ENCODE measurements at places on chromosomes 11 and 22.

- no peak for DNase-seq
These were observed 310.7 kb upstream of the NCAM1 start for GRCh38 chr11:112650527-112650926.

- DNase-seq: peak; percentile 61
These were observed 20.3 kb downstream of the CLPB start for GRCh38 chr11:72413914-72414628.

DNA sequence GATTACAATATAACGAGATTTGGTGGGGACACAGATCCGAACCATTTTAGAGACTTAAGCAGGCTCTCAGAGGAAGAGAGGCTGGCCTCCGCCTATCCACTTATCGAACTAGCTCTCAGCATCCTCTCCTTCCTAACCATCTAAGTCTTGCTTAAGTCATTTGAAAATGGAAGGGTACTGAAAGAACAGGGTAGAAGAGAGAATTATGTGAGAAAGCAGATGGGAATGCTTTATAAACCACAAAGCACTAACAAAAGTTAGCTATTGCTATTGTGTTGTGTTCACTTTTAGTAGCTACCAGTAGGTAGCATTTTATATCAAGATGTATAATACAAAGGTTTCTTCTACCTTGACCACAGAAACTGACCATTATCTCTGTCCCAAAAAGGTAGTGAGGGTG lies 153.4 kb upstream of the CADM1 start:
- DNase-seq: no peak

- DNase-seq: no peak
These were observed 34.9 kb upstream of the OR10G7 start for GRCh38 chr11:124075841-124076651.

- DNase-seq: no peak
These were observed 650 bp downstream of the PPM1F start for GRCh38 chr22:21951931-21952465.

DNA sequence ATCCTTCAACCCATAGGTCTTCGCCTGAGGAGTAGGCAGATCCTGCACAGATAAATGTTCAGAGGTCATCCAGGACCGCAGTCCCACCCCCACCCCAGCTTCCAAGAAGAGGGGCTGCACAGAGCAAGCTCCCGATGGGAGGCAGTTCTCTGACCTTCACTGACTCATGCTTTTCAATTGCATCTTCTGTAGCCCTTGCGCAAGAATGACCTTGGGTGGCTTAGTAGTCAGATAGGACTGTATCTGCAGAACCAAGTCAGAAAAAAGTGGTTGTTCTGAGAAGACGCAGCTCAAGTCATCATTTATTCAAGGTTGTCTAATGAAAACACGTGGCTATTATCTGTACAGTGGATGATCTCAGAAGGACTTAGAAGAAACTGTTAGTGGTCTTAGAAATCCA lies 16.4 kb upstream of the GRAMD1B start:
- no peak for DNase-seq

- DNase-seq: no peak
These were observed 10.4 kb downstream of the RCOR2 start for GRCh38 chr11:63906585-63906984.

GRCh38 chr11:77207618-77208313 lies 79.7 kb downstream of the MYO7A start:
- DNase-seq: no peak

- no peak for DNase-seq
These were observed 21.5 kb downstream of the NAV2 start for GRCh38 chr11:19734171-19734570.

DNA sequence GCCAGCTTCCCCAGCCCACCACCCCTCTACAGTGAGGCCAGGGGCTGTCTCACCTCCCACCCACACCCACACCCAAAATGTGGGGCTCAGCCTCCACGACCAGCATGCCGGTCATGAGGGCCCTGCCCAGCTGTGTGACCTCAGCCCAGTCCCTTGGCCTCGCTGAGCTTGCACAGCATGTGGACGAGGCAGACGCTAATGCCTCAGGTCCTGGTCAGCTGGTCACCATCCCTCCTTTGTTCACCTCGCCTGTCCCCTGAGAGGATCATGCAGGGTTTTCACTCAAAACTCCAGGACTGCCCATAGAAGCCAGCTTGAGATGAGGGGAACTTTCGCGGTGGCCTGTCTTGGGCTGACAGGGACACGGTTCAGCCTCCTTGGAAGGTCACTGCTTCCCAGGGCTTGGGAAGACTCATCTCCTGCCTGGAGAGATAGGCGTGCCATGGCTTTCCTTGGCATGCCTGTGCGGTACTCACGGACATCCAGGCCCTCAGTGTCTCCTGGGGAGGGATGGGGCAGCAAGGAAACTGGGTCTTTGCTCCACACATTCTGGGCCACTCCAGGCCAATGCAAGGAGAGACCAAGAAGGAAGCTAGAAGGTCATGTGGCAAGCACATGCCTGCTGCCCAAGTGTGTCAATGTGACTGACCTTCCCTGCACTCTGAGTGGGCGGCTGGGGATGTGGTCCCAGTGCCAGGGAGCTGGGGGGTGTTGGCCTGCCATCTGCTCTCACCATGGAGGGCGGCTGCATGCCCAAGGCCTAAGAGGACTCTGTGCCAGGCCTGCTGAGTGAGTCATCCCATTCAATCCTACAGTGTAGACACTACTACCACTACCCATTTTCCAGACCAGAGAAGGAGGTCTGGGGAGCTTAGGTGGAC lies 3.2 kb upstream of the RTN4R start:
- no peak for DNase-seq

GRCh38 chr11:118612378-118612777 lies 5.0 kb downstream of the PHLDB1 start:
- DNase-seq: no peak

DNA sequence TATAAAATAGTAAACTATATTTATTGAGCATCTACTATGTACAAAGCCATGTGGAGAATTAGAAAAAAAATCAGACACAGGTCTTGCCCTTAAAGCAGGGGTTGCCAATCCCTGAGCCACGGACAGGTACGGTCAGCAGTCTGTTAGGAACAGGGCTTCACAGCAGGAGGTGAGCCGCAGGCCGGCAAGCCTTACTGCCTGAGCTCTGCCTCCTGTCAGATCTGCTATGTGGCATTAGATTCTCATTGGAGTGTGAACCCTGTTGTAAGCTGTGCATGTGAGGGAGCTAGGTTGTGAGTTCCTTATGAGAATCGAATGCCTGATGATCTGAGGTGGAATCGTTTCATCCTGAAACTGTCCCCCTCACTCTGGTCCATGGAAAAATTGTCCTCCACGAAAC lies 2.1 kb upstream of the RAG2 start:
- DNase-seq: no peak

DNA sequence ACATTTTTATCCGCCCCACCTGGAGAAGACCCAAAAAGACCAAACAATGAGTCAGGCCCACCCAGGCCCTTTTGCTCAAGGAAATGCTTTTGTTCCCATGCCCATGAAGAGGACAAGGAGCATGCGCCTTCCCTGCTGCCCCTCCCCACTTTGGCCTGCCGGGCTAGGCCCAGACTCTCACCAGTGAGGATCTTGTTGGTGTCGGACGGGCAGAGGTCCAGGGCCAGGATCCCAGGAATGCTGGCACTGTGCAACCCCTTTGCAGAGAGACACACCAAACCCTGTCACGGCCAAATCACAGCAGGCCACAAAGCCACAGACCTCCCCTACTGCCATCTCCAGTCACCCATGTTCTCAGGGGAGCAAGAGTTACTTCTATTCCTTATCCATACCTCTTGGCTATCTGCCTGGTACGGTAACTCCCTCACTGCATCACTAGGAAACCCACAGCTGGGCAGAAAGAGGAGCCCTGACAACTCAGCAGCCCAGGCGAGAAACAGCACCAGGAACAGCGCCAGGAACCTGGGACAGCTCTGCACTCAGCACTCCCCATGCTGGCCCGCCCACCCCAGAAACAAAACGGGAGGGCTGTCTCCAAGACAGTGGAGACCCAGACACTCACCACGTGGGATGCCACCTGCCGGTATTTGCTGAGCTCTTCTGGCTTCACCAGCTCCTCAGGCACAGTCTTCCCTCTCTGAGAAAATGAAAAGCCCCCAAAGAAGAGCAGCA lies 5.5 kb downstream of the PRPF19 start:
- DNase-seq: no peak

DNA sequence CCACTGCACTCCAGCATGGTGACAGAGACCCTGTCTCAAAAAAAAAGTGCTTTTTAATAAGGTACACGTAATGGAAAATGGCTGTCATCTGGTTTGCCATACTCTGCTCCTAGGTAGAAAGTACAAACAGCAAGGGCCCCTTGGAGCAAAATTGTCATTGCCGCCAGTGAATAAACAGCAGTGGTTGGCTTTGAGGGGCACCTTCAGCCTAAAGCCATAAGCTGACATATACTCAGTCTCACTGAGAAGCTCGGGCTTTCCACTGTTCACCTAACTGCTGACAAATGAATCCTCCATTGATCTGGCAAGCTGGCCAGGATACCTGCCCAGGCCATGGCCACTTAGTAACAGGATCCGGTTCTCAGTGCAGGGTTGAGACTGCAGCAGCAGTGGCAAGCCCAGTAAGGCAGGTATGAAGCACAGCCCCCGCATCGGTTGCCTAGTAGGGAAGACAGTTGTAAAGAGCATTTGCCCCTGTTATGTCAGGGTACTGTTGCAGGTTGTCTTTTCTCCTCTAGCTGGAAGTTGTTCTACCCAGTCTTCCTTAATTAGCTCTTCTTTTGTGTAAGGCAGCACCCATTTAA lies 38.8 kb downstream of the MARK2 start:
- no peak for DNase-seq

GRCh38 chr11:19474954-19475721 lies 234.4 kb upstream of the E2F8 start:
- DNase-seq: peak; percentile 30

- no peak for DNase-seq
These were observed 86.0 kb downstream of the EHF start for GRCh38 chr11:34706709-34707461.

- no peak for DNase-seq
These were observed 16.0 kb downstream of the CELF1 start for GRCh38 chr11:47536915-47537314.

DNA sequence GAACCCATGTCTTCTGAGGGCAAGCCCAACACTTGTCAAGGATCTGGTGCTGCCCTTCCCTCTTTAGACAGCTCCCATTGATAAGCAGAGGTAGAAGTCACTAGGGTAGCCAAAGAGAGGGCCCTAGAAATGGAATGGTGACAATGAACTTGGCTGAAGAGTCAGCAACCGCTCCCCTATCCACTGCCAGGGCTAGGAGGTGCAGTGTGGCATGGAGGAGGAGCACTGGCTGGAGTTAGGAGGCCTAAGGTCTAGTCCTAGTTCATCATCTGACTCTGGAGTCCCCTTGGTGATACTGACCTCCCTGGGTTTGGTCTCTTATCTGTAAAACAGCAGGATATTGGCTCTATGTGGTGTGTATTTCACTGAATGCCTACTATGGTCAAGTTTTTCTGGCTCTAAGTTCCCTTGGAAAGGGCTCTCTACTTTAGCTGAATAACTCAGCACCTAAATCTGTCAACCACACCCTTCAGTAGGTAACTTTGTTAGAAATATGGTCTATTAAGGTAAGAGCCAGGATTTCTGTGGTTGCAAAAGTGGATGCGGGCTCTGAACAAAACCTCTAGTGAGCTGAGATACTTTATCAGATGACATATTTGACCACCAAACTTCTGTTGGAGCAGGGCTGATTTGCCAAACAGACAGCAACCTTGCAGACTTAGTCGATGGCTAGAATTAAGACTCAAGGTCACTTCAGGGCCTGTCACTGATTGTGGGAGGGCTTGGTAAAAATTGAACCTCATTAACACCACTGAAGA lies 10.5 kb downstream of the TIMP3 start:
- DNase-seq: no peak

- DNase-seq: no peak
These were observed 8.1 kb upstream of the PLAAT3 start for GRCh38 chr11:63622323-63622722.

- DNase-seq: no peak
These were observed 221.9 kb downstream of the SBF2 start for GRCh38 chr11:10072142-10072541.

DNA sequence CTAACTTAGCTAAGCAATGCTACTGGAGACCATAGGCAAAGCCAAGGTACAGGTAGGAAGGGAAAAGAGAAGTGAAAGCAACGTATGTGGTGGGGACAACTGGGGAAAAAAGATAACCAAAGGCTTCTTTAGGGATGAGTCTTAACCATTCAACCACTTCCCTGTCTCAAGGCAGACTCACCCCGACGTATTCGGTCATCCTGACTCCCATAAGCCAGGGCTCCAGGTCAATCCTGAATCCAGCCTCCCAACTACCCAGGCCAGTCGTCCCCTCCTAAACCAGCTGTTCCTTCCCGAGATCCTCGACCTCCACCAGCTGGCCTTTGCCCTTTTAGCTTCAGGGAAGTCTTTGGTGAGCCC lies 330 bp downstream of the ACP2 start:
- no peak for DNase-seq

- no peak for DNase-seq
These were observed 112.3 kb downstream of the TMPRSS5 start for GRCh38 chr11:113593698-113594308.

DNA sequence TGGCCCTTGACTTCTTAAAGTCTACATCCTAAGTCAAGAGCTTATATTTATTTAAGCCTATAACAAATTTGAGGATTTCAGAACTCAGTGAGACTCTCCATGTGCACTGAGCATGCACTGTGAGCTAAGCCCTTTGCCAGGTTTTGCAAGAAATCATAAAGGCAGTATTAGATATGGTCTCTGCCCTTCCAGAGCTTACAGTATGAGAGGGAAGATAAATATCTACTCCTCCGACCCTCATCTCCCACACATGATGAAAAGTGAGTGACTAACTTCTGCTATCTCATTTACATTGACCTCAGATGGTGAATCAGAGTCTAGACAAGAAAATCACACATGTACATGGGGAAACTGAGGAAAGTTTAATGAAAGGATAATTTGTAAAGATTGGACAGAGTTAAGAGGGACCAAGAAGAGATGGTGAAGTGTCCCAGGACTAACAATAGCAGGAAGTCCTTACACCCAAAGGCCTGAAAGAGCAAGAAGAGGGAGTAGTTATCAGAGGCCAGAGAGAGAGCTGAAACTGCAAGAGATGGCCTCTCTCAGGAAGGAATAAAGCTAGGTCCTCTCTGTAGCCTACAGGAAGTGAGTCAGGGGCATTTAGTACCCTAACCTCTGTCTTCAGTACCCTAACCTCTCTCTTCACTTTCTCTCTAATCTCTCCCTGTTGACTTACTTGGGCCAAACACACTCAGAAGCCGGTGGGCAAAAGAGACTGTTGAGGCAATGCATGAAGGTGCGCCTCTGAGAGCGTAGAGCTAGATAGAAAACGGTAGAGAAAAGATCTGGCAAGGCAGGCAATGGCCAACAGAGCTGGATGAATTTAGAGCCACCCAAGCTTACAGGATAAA lies 23.0 kb upstream of the BLID start:
- DNase-seq: no peak

- no peak for DNase-seq
These were observed 20.4 kb downstream of the ADAMTS8 start for GRCh38 chr11:130407978-130408377.

GRCh38 chr11:6225896-6226295 lies 8.5 kb downstream of the FHIP1B start:
- DNase-seq: no peak

- no peak for DNase-seq
These were observed 240.3 kb downstream of the BRD1 start for GRCh38 chr22:49587421-49587820.

GRCh38 chr11:134691985-134692384 lies 279.9 kb upstream of the B3GAT1 start:
- no peak for DNase-seq
